Motor neuron (in vitro differentiated cells): ENCODE measurements at places on chromosomes 4 and X.
A peak's percentile ranks its signal among the peaks of the same experiment; 100 is the strongest.

DNA sequence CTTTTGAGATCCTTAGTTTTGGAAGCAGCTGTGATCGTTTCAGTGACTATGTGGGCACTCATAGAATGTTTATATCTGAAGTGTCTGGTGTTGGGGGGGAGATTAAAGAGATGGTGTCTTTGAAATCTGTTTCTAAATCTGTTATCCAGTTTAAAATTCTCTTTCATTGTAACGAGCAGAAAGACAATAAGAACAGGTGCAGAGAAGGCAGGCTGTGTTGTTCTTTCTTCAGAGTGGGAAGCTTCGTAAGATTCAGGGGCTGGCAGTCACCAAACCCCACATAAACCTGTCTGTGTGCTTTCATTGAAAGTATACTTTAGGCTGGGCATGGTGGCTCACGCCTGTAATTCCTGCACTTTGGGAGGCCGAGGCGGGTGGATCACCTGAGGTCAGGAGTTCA, 16.3 kb upstream of the DHRSX start:
- ATAC-seq, result no peak

DNA sequence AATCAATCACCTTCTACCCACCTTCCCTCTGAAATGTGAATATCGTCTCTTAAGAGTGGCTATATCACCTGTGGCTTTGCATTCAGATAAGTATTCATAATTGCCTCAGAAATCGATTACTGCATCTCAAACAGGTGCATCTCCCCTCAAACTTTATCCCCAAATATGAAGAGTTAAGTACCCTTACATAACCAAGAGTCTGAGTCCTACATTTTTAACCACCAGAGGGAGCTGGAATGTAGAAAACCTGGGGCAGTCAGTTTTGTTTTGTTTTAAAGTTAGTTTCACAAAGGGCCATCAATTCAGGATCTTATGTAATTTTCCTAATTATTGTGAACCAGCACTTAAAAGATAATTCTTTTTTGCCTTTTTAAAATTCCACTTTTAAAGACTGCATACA, 5.7 kb downstream of the TCEANC start:
- no peak for ATAC-seq

GRCh38 chrX:11724122-11725017, 33.7 kb upstream of the MSL3 start:
- peak; percentile 31 for ATAC-seq

DNA sequence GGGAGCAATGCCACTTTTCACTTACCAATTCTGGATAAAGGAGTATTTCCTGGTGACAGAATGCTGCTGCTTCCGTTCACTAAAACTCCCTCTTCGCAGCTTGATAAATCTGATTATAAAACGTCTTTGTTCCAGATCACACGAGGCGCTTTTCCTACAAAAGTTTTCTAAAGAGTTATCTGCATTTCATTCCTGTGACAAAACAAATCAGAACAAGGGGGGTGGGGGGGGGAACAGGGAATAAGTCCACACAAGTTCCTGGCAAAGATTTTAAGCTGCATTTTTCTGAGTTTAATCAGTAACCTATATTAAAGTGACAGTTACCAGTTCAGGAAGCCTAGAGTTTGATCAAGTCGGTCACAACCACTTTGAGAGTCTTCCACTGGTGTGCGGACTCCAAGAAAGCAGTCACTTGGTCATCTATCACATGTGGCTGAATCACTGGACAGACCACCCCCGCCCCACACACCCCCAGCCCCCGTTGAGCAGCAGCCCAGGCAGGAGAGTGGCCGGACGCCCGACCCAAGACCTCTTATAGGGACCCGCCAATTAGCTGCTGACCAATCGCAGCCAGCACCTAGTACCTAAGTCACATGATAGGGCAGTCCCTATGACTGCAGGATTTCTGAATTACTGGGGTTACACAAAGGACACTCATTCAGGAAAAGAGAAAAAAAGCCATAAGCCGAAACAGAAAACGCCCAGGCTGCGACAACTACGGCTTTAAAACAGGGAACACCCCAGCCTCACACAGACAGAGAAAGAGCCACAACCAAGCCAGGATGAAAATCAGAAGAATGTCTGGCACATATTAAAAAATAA, 569.3 kb upstream of the DIPK2B start:
- peak; percentile 70 for ATAC-seq

- no peak for ATAC-seq
Observed at GRCh38 chr4:6687947-6688878, 5.5 kb upstream of the S100P start.

- ATAC-seq, result no peak
Observed at GRCh38 chr4:163815776-163816175, 321.3 kb downstream of the TMA16 start.

GRCh38 chrX:120335289-120335688, 24.0 kb upstream of the TMEM255A start:
- ATAC-seq, result no peak

DNA sequence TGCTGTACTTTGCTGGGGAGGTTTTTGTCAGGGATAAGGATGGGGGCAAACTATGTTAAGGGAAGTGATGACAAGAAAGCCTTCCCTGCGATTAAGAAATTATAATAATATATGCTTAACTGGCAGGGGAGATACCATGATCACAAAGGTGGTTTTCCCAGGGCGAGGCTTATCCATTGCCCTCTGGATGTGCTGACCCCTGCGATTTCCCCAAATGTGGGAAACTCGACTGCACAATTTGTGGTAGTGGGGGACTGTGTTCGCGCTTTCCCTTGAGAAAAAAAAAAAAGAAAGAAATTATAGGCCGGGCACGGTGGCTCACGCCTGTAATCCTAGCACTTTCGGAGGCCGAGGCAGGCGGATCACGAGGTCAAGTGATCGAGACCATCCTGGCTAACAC, 24.5 kb downstream of the SLC25A43 start:
- no peak for ATAC-seq

DNA sequence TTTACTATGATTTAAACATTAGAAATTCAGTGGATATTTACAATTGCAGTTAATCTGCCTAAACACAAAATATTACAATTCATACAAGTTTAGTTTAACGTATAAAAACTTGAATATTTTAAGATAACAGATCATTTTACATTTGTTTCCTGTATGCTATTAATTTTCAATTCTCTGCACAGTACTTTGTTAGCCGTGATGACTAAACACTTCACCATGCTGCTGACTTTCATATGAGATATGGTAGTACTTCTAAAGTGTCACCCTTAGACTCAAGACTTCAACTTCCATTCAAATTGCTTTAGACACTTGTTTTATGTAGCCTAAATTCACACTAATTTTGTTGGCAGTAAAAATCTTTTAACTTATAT, 1646.4 kb upstream of the ADGRL3 start:
- ATAC-seq, result no peak

GRCh38 chr4:114595207-114595606, 3.4 kb upstream of the UGT8 start:
- ATAC-seq, result no peak

DNA sequence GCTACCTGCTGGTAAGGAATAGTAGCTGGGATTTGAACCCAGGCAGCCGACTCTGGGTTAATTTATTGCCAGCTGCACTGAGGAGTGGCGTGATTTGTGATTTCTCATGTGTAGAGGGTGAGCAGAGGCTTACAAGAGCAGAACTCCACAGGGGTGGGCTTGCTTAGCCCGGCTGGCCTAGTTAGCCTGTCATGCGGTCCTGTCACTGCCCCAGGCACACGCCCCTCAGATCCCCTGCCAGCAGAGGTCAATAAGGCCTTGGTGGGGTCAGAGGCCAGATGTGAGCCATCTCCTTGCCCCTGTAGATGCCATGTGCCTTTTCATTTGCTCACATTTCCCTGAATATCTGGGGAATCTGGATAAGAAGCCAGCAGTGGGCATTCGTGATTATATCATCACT, 13.4 kb downstream of the NSDHL start:
- ATAC-seq, result no peak

DNA sequence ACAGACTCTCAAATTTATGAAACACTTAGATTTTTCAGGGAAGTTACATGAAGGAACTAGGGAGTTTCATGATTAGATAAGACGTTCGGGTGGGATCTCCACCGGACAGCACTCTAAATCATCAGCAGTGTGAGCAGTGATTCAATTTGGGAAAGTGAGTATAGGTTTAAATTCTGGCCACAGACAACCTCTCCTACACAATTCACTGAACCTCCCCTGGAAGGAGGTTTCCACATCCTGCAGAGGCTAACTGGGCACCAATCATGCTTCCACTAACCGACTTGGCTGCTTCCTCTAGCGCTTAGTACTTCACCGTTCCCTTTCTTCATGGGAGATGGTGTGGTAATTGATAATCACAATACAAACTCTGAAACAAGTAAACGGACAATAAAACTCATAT, 5.6 kb downstream of the CXCL9 start:
- ATAC-seq, result no peak

DNA sequence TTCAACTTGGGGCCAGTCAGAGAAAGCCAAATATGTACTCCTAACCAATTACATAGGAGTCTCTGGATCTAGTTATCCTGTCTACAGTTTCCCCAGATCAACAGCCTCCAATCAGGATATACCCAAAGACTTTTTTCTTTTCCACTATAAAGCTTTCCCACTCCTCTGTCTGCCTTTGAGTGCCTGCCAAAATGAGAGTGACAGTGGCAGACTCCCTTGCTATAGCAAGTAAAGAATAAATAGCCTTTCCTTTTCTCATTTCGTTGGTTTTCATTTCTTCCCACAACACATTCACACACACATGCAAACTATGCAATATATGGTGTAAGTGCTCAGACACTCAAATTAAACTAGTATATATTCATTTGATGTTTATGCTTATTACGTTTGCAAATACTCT, 302.4 kb upstream of the TACR3 start:
- no peak for ATAC-seq

- ATAC-seq, result no peak
Observed at GRCh38 chr4:70670332-70671014, 4.2 kb upstream of the JCHAIN start.

DNA sequence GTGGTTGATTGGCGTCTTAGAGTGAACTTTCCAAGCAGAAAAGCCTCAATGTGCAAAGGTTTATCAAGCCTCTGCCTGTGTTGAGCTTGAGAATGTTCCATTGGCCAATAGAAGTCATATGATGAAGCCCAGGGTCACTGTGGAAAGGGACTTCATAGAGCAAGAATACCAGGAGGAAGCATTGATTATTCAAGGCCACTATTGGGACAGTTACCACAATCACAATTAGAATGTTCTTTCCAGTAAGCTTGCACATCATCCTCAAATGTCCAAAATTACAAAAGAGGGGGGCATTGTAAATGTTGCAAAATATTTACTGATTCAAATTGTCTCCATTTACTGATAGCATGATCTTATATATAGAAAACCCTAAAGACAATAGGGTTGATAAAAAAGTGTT, 32.9 kb upstream of the NDP start:
- no peak for ATAC-seq

- ATAC-seq, result peak; percentile 42
Observed at GRCh38 chr4:106594291-106594952, 225.8 kb upstream of the GIMD1 start.

GRCh38 chr4:53432528-53433424, 55.3 kb downstream of the FIP1L1 start:
- ATAC-seq, result no peak

- ATAC-seq, result no peak
Observed at GRCh38 chr4:127586922-127587571, 45.7 kb upstream of the INTU start.

DNA sequence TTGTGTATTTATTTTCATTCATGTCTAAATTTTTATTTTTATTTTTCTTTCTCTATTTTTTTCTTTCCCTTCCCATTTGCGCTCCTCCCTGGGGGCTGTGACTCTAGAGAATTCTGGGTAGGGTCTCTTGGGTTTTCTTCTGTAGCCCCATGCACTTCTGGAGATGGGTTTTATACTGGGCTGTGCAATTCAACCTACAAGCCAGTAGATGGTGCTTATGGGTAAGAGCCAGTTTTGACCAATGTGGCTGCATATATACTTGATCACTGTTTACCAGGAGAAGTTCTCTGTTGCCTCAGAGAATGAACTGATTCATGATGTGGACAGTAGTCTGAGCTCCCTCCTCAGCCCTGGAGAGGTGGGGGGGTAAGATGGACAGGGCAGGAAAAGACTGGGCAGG, 614.6 kb downstream of the PCDH19 start:
- ATAC-seq, result no peak

GRCh38 chr4:40972722-40973121, 223.0 kb downstream of the NSUN7 start:
- ATAC-seq, result no peak

DNA sequence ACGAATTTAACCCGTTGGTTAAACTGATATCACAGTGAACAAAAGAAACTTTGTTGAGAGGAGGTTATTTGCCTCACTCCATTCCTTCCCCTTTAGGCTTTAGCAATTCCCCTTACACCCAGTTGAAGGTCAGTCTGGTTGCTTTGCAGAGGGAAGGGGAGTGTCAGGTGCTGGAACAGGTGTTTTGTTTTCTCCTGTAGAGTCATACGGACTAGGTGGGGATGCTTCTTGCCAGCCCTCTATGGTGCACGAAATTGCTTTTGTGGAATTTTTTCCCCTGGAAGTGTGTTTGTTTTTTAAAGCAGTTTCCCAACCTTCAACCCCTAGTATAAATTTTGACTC, 33.1 kb downstream of the DLG3 start:
- ATAC-seq, result no peak

DNA sequence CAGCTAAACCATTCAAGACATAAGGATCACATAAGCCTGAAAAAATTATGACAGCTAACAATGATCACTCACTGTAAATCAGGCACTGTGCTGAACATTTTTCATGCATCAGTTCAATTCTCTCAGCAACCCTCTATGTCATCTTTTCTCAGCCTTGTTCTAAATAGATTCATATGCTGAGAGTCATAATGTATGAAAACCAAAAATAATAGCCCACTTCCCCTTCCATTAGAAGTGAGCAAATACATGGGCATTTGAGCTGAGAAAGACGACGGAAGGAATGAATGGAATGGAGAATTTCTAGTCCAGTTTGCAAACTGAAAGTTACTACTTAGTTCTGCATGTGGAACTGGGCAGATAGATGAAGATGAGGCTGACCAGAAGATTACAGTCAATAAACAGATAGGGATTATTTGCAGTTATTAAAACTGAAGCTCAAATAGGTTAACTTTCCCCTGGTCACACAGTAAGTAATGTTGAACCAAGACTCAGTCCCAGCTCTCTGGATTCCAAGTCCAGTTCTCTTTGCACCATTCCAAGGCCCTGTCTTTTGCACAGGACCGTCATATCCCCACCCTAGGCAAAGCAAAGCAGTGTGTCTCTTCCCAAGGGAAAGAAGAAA, 1.6 kb upstream of the SH3RF1 start:
- ATAC-seq, result no peak

DNA sequence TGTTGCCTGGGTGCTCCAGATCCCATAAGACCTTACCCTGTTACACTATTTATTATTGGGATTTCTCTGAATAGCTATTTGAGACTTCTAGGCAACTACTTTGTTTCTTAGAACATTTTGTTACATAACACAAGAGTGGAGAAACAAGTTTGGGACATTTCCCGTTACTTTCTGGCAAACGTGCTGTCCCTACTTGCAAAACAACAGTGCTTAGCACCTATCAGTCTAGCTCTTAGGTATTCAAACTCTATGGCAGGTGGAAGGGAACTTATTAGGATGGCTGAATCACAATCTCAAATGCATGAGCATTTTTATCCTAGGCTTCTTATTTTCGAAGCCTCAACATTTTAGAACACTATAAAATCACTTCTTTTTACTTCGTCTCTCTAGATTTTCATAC, 613.6 kb downstream of the DMD start:
- ATAC-seq, result no peak
